GM04503 (cell line): ENCODE measurements at places on chromosomes 5 and 9.

DNA sequence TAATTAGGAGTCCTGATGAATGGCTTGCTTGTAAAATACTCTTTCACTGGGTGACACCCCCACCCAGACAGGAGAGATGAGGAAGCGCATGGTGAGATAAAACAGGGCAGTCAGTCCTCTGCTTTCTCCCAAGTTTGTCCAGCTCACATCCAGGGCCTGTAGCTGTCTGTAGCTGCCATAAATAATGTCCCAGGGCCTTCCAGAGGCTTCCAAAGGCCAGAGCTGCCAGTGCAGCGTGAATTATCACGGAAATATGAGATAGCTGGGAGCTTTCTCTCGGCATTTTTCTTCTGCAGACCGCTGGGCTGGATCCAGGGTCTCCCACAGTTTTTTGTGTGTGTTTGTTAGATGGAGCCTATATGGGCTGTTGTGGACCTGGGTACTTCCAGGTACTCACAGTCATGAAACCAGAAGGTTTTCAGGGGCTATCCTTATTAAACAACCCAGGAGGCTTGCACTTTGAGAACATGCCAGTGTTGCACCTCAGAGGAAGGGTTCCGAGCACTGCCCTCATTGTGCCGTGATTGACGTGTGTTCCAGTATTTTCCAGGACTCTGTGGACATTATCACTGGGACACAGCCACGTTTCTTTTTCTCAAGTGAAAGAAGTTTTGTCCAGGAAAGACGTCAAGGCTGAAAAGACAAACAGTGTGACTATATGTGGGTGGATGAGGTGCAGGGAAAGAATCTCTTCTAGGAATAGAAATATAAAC, 117.5 kb downstream of the FGF1 start:
- DNase-seq, result no peak

DNA sequence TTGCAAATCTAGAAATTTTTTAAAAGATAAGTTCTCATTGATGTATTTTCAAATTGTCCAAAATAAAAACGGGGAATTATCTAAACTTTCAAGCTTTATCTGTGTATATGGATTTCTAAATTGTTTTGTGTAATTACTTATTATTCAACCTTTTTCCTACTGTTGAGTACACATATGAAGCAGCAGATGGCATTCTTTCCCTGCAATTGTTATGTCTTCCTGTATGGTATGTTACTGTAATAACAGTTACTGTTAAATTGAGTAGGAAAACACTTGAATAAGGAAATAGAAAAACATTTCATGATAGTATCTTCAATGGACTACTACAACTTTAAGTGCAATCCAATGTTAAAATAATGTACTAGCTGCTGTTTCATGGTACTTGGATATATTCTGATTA, 124.8 kb downstream of the RANBP17 start:
- no peak for DNase-seq

GRCh38 chr5:3103262-3103811, 351.9 kb upstream of the IRX2 start:
- DNase-seq, result no peak

GRCh38 chr5:54524704-54525103, 7.1 kb downstream of the SNX18 start:
- DNase-seq, result no peak

GRCh38 chr5:133519191-133519590, 93.2 kb downstream of the FSTL4 start:
- no peak for DNase-seq

- no peak for DNase-seq
These were observed 813 bp upstream of the SLU7 start for GRCh38 chr5:160419458-160420330.

DNA sequence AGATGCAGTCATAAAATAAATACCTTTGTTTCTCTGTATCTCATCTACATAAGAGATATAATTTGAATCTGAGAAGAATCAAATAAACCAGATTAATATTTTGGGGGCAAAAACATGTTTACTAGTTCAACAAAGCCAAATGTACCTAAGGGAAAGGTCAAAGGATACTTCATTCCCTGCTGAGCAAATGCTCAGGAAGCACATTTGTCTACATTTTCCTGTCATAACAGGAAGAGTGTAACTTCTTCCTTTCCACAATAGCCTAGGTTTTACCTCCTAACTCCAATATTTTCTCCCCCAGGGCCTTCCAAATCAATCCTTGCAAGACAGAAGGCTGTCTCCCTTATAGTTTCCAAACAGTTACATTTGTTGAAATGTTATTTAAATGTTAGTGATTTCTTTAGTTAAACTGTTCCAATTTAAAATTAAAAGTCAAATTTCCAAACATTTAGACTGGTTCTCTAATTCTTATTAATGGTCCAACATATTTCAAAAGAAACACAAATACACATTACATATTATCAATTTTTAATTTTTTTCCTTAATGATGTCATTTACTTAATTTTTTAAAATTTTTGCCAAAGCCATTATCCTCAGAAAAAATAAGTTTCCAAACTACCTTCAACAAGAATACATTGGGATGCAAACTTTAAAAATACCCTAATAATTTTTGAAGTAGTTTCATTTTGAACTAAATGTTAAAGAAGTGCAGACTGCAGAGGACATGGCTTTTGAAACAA, 67.8 kb downstream of the MEF2C start:
- no peak for DNase-seq

DNA sequence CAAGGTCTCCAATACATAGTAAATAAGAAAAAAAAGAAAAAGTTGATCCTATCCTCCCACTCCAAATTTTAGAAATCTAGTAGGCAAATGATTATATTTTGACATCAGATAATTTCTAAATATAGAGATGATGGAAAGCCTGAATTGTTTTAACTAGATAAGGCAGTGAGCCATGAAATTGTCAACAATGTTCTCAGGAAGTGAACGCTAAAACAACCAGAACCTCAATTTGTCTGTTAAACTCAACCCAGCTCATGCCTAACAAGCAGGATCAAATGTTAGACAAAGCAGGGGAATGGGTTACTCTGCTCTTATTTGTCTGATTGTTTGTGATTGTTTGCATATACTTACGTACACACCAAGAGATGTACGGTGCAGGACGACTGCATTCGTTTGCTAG, 49.2 kb downstream of the ESM1 start:
- no peak for DNase-seq

DNA sequence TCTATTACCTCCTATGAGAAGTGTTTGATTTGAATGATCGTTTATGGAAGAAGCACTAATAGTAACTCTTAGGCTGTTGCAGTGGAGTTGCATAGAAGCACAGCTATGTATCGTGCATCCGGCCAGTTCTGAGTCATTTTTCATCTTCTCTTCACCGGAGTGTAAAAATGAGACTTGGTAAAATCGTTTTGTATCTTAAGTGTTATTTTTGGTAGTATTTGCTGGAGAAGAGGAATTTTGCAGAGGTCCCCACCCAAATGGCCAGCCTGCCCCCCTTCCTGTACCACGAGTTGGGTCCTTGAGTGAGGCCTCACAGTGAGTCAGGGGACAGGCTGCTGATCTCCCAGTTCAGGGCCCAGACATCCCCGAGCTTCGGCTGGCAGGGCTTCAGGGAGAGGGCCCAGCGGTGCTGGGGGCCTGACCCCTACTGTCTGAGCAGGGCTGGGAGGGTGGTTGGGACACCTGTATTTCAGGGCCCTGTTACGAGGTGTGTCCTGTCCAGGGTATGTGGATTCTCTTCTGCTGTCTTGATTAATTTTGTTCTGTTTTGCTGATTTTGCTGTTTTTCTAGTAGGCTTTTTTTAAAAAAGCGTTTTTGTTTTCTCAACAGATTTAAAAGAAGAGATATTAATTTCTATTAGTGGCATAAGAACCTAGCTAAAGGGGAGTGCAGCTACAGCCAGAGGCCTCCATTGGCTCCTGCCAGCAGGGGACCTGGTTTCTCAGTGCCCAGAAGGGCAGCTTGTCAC, 210.8 kb downstream of the TRIO start:
- no peak for DNase-seq

GRCh38 chr5:141182248-141182647, at the start of gene PCDHB16:
Gene PCDHB16, plus strand, starts transcription at chr5:141182387. Its CDS starts 173 bp downstream, at chr5:141182560.
- DNase-seq, result no peak

DNA sequence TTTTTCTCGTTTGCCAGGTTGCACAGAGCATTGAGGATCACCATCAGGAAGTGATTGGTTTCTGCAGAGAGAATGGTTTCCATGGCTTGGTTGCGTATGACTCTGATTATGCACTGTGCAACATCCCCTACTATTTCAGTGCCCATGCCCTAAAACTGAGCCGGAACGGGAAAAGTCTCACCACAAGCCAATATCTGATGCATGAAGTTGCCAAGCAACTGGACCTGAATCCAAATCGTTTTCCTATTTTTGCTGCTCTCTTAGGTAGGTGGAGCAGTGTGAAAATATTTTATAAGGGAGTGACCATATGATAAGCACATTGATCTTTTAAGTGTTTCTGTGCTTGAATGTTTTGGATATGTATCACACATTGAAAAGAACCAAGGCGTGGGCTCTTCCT, 17.7 kb upstream of the FAM120AOS start:
- no peak for DNase-seq

DNA sequence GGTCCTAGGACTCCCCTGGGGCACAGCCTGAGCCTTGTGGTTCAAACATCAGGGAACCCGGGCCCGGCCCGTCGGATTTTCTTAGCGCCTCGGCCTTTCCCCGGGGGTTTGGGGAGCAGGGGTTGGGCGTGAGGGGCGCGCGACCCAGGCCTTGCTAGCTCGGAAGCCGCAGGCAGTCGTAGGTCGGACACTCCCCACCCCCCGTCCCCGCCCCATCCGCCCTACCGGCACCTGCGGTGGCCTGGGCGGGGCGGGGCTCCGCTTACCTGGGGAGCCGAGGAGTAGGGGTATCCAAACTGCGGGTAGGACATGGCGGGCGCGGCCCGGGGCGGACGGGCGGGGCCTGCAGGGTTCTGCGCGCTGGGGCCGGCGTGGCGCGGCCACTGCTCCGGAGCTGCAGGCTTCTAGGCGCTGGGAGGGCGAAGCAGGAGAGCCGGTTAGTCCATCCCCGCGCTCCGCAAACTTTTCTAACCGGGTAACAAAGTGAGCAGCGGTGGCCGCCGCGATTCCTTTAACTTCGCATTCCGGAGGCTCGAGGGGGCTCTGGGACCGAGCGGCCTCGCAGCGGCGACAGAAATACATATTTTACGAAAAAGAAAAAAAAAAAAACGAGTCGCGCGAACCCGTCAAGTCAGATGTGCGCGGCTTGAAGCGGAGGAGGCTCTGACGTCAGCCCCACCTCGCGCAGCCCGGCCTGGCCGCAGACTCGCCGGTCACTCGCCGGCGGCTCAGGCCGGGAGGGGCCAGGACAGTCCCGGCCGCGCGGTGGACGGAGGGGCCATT, at the start of gene IRX4:
Gene IRX4 (minus strand): TSS at position 589 of the 783 bp plus-strand sequence. CDS start 278 bp downstream, at position 311.
- no peak for DNase-seq

DNA sequence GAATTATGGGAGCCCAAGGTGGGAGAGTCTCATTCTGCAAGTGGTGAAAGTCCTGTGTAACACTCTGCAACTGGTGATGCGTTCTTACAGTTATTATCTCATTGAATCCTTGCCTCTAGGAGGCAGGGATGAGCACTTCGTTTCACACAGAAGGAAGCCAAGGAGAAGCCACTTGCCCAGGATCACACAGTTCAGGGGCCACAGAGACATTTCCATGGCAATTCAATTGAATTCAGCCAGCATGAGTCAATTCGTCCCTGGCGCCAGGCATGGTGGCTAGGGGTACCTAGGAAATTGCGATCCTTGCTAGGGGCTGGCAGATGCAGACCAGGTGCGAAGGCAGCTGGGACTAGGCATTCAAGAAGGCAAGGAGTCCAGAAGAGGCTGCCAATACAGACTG, 26.2 kb downstream of the LHX2 start:
- DNase-seq, result no peak

- no peak for DNase-seq
These were observed 28.4 kb downstream of the ZFP62 start for GRCh38 chr5:180832638-180833068.

DNA sequence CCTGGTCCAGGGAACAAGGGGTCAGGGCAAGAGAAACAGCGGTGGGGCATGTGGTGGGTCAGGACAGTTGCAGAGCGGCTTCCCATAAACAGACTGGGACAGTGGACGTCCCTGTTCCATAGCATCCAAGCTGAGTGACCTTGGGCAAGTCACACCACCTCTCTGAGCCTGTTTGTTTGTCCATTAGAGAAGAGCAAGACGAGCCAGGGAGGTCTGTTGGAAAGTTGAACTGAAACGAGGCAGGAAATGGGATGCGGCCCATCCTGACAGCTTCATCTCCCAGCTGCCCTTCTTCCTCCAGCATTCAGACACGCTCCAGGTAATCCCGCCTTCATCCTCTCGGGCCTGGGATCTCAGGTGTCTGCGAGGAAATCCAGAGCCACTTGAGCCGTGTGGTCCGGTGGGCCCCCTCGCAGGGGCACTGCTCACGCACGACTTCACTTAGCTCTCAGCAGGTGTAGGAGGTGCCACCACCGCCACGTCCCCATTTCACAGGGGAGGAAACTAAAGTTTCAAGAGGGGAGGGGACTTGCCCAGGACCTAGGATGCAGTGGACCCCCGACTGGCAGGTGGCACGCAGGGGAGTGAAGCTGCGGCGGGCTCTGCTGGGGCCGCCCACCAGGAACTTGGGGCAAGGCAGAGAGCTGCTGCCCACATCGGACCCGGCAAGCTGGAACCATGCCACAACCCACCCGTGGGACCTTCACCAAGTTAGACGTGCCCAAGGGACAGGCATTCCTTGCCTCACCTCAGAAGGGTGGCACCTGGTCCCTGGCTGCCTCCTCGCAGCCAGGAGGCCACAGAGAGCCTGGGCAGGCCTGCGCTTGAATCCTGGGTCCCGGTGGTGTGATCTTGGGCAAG, 13.0 kb downstream of the PTGES2 start:
- no peak for DNase-seq

GRCh38 chr5:20537911-20538703, 550.1 kb upstream of the CDH18 start:
- no peak for DNase-seq

- DNase-seq, result no peak
These were observed 93.0 kb downstream of the THBS4 start for GRCh38 chr5:80128141-80128540.

DNA sequence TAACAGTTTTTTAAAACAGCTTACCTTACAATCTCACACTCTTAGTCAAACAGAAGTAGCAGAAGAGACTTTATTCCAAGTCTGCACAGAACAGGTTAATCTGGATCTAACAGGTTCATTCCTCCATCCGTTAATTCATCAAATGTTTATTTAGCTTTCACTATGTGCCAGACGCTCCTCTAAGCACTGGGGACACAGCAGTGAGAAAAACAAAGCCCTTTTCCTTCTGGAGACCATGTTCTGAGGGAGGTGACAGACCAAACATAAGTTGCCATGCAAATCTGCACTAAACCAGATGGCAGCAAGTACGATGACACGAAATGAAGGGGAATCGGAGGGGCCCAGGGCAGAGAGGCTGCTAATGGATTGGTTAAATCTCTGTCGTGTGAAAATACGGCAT, 17.1 kb upstream of the GLIPR2 start:
- DNase-seq, result no peak

GRCh38 chr5:82147860-82148573, 130.1 kb downstream of the RPS23 start:
- peak; percentile 15 for DNase-seq

GRCh38 chr5:133114166-133114932, 62.5 kb downstream of the HSPA4 start:
- DNase-seq, result no peak
